ENCODE measurements at places on chromosomes 4 and X.

DNA sequence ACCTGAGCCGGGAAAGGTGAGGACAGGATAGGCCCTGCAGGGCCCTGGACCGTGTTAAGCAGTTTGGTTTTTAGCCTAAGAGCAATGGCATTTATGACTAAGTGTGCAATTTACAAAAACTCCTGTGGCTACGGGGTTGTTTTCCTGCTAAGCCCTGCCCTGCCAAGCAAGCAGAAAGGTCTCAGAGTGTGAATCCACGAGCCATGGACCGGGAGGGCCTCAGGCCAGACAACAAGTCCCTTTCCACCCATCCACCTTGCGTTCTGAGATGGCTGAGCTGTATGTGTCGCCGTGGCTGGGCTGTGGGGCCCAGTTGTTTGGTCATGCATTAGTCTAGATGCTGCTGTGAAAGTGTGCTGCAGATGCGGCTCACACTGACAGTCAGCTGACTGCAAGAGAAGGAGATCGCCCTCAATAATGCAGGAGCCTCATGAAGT is 33.9 kb upstream of the AFAP1 start:
- DNase-seq, result peak; percentile 70

DNA sequence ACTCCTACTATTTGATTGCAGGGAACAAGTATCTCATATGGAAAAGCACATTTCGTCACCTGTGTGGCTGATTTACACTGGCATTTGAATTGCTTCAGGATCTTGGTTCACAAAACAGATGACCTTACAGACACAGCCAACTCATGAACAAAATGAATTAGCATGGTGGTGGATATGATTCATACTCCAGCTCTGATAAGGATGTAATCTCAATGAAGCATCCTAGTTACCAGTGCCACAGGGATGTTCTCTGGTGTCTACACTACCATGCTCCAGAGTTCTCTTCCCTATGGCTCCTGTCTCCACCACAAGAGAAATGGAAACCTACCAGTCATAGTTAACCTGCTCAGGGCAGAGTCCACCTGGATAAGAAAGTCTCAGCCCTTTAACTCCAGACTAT is 40.7 kb downstream of the TEC start:
- DNase-seq, result no peak

DNA sequence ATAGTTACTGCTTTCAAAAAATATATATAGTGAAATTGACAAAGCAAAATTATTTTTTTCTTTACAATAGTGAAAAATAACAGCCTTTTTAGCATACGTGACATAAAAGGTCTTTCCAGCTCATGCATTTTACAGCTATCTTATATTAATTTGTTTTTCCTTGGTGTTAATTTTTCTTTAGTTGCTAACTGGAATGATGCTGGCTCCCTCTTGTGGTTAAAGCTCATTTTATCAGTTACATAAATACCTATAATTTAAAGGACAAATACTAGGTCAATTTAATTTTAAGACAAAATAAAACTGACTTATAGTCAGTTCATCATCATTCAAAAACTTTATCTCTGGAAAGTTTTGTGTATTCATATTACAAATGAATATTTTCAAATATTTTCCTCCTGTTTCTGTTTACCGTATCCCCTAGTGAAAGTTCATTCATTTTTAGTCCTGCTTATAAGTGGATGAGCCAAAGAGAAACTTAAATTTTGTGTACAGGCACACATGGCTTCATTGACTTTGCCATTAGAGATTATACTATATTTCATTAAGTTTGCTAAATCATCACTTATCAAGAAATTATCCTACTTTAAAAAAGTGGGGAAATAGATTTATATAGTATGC is 9.9 kb upstream of the ANAPC4 start:
- DNase-seq, result no peak

GRCh38 chrX:42869659-42870476 is 91.9 kb upstream of the PPP1R2C start:
- DNase-seq, result no peak

DNA sequence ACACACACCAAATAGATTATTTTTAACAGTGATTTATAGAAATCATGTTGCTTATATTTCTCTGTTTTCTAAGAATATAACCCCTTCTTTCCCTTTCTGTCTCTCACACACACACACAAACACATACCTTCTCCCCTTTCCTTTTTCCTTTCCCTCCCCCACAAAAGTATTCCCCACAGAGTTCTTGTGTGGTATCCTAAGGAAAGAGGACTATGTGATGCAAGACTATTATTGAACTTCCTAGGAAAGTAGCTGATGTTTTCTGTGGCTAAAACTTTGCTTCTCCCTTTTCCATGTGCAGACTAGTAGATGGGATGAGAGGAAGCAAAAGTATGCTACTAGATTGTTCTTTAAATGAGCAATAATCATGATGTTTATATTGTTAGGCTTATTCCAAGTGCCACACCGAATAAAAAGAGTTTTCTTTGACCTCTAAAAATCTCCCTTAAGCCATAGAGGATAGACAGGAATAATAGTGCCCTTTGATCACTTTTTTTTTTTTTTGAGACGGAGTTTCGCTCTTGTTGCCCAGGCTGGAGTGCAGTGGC is 38.7 kb downstream of the CPEB2 start:
- no peak for DNase-seq

DNA sequence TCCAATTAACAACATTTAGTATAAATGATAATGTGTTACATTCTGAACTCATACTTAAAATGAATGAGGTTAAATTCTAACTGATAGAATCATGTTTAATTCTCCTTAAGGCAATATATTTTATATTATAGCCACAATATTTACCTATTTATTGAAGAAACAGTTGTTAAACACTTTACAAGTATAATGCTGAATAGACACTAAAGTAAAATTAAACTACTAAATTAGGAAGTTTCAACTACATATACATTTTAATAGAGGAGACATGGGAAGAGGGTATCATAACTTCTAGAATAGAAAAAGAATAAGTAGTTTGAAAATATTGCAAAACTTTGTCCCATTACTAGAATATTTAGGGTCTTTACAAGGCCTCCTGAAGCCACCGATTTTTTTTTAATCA is 36.2 kb upstream of the GRIA2 start:
- DNase-seq, result no peak

DNA sequence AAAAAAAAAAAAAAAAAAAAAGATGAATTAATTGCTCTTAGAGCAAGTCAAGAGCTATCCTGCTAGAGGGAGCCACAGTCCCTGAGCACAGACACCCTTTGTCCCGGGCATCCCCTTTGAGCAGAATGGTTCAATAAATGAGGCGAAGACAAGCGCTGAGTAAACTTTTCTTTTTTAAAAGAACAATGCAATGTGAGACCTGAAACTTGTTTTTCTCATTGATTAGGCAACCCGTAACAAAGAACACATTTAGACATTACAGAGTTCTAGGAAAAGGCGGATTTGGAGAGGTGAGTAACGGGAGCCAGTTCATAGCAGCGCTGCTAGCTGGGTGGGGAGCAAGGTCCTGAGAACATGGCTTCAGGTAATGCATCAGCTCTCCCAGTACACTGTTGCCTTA is 46.1 kb downstream of the GRK4 start:
- DNase-seq, result peak; percentile 12

DNA sequence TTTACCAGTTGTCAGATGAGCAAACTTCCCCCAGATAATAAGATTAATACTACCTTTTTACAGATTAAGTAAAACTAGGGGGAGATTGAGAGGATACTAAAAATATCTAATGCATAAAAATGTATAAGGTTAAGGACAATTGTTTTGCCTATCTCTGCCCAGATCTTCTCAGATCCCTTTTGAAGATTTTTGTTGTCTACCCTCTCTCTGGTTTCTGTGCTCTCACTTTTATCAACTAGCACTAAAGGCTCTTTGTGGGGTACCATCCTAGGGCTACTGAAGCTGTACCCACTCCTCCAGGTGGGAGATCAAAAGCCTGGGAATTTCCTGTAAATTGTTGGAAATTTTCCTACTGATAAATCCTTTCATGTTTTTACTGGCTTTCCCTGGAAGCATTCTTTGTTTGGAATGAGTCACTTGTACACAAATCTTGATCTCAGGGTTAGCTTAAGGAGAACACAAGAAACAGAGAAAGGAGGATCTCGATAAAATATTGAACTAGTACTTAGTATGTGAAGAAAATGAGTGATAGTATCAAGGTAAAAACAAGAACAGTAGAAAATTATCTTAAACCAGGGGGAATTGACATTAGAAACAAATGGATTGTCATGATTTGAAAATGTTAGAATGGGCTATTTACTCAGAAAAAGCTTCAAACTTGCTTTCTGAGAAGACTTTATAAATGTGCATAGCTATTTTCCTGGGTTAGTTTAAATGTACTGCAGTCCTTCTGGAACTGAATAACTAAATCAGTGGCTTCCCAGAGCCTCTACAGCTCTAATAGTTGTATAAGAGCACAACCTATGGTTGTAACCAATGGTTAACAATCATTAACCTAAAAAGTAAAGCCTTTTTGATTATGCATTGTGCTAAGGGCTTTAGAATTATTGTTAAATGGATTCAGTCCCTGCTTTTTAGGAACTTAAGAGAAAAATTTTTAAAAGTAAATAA is 679.9 kb upstream of the MAGEB2 start:
- no peak for DNase-seq

GRCh38 chrX:143636831-143637230 is 930 bp upstream of the SLITRK4 start:
- DNase-seq, result no peak

GRCh38 chrX:32571579-32571978 is 639.8 kb downstream of the DMD start:
- DNase-seq, result no peak

DNA sequence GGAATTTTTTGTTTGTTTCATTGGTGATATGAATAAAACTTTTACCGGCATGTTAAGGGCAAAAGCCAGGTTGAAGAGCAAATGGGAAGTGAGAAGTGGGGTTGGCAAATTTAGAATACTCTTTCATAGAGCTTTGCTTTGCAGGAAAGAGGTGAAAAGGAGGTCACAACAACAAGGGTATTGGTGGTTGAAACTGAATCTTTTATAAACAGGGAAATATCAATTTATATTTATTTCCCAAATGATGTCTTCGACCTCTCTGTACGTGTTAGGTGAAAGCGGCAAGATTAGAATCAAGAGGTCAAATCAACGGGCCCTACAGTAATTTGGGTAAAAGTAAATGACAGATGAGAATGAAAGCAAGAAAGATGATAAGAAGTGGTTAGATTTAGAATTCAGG is 3.4 kb downstream of the SMR3A start:
- DNase-seq, result no peak

- no peak for DNase-seq
Observed at GRCh38 chrX:79181401-79181800, 36.9 kb downstream of the GPR174 start.

GRCh38 chrX:107442914-107443527 is 6.4 kb upstream of the FRMPD3 start:
- DNase-seq, result no peak

- no peak for DNase-seq
Observed at GRCh38 chr4:79514621-79515329, 106.7 kb upstream of the GK2 start.

DNA sequence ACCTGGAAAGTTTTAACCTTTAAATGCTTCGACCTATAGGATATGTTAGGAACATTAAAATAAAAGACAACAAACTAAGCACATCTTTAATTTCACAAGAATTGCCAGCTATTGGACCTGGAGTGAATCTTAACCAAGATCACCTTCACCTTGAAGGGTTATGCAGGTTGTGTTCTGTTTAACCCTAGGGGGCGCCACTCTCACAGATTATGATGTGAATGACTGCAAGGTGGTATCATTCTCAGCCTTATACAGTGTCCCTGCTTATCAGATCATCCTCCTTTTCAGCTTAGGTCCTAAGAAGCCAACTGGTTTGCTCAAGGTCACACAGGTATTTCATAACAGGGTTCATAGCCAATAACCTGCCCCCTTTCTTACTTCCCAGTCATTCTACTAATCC is 23.5 kb downstream of the INTS6L start:
- no peak for DNase-seq

DNA sequence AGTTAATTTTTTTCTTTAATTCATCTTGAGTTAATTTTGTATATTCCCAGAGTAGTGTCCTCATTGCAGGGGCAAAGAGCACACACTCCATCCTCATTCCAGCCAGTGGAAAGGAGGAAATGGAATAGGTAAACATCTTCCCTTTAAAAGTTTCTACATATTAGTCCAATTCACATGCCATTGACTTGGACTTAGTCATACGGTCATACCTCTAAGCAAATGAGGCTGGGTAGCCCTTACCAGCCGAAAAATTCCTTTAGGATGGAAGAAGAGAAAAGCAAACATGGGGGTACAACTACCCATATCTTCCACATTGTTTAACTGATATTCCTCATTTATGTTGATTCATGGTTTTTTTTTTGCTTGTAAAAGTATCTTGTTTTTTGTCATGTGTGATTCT is 37.4 kb upstream of the NDP start:
- DNase-seq, result no peak

DNA sequence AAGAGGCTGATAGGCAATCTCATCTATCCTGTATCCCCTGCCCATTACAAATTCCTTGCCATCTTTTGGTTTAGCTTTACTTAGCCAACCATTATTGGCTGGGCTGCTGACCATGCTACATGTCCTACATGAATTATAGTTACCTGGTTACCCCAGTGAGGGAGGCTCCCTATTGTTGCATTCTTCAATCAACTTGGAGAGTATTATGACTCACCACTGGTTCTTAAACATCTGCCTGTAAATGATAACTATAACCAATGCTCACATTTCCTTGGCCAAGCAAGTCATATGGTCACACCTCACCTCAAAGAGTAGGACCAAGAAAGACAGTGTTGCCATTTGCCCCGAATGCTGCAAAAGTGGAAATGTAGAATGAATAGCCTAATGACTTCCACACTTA is 297.6 kb downstream of the IL15 start:
- no peak for DNase-seq

- DNase-seq, result no peak
Observed at GRCh38 chrX:47838361-47838760, 1.7 kb downstream of the ZNF81 start.

DNA sequence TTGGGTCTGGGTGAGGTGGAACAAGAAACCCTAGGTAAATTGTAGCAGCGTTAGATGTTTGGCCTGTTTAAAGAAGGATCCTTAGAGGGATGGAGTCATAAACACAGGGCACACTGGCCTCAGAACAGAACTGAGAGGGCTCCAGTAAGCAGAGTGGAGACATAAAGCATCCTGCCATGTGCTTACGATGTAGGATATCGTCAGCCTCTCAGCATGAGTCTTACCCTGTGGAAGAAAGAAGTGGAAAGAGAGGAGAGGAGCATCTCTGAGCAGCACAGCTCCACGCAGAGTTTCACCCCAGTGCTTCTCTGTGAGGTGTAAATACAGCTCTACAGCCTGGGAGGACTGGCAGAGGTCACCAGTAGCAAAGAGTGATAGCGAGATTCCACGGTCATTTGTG is 27.8 kb upstream of the SORBS2 start:
- no peak for DNase-seq

GRCh38 chr4:2412885-2413716 is 5.3 kb downstream of the ZFYVE28 start:
- peak; percentile 45 for DNase-seq

- no peak for DNase-seq
Observed at GRCh38 chr4:14334166-14334565, 668.1 kb upstream of the CPEB2 start.

DNA sequence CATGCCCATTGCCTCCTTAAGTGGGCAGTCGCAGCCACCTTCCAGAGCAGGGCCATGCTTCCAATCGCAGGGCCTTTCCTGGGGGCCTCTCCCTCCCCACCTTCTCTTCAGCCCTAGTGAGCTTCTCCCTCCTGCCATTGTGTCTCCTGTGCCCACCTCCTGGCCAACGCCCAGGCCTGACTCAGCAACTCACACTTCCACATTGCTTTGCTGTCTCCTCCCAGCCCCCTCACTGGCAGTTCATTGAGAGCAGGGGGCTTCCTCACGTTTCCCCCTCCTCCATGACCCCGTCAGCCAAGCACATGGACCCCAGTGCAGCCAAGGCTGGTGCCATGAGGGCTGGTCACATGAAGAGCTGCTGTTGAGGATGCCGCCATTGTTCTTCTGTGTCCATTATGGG is 25.9 kb downstream of the HTRA3 start:
- no peak for DNase-seq
